ENCODE measurements at places on chromosomes 4 and X.

GRCh38 chr4:186481998-186482790 lies 73.2 kb downstream of the MTNR1A start:
- no peak for DNase-seq

- DNase-seq, result no peak
These were observed 12.3 kb downstream of the MSX1 start for GRCh38 chr4:4871573-4872313.

- no peak for DNase-seq
These were observed 167.2 kb downstream of the STK32B start for GRCh38 chr4:5218376-5219069.

DNA sequence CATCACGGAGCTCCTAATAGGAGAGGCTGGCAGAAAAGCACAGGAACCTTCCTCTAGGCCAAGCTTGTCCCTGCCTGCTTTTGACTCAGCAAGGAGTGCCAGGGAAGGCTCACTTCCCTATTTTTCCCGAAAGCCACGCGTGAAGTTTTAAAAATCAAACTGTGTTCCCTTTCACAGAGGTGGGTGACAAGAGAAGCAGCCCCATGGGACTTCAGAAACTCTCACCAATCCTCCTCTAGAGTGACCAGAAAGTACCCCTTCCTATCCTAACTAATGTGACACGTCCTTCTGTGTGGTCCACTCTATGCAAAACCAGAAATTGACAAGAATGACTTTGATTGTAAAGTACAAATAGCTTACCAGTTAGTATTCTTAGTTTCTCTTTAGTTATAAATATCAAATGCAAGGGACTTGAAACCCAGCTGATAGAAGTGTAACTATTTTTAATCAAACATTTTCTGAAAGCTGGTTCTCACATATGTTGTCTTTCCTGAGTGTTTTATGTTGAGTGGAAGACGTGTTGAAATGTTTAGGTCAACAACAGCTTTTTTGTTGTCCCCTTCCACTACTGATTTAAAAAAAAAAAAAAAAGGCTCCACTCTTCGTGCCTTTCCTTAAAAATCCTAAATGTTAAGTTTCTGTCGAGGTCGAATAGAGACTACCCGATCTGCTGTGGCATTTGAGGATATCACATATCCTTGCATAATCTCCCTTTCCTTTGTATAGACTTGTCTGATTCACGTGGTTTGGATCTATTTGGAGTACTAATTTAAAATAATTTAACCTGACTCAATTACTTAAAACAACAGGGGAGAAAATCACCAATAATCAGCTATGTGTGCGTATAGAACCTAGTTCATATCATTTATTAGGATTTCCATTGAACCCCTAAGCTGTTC lies 42.1 kb downstream of the NFKB1 start:
- no peak for DNase-seq

GRCh38 chrX:43862434-43862833 lies 19.8 kb downstream of the MAOB start:
- no peak for DNase-seq

GRCh38 chr4:140720387-140721304 lies 35.5 kb downstream of the TBC1D9 start:
- no peak for DNase-seq

GRCh38 chrX:153945956-153946943 lies 1.8 kb upstream of the RENBP start:
- DNase-seq, result no peak

- DNase-seq, result no peak
These were observed 191.2 kb upstream of the LNX1 start for GRCh38 chr4:53782458-53782845.

DNA sequence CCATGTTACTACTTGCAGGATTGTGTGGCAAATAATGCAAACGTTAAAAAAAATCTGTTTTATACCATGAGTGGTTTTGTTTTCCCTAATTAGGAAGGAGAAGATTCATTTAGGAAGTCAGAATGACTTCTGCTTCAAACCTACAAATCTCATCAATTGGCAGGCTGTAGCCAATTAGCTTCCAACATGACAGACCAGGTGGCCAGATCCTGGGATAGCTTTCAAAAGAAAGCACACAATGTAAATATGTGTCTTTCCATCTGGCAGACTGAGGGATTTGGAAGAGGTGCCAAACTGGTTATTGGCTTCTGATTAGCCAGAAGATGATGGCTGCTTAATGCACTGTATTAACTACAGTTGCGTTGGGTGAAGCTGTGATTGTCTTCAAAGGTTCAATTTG lies 432.8 kb downstream of the ANKRD50 start:
- DNase-seq, result no peak

GRCh38 chr4:47221721-47222120 lies 190.4 kb downstream of the GABRB1 start:
- DNase-seq, result no peak

DNA sequence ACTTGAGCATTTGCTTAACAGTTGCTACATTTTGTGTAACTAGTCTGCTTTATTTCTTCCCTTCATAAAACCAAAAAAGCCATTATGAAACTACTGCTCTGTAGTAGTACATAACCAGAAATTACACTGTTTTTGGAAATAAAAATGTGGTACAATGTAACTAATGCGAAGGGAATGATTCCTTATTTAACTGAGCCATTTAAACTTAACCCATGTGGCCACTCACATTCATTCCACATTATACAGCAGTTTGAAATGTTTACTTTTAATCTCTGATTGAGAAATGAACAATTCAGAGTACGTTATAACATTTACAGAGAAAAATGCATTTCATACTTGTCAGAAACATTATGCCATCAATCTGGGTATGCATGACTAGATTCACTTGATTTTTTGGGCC lies 94.2 kb downstream of the NYX start:
- no peak for DNase-seq

DNA sequence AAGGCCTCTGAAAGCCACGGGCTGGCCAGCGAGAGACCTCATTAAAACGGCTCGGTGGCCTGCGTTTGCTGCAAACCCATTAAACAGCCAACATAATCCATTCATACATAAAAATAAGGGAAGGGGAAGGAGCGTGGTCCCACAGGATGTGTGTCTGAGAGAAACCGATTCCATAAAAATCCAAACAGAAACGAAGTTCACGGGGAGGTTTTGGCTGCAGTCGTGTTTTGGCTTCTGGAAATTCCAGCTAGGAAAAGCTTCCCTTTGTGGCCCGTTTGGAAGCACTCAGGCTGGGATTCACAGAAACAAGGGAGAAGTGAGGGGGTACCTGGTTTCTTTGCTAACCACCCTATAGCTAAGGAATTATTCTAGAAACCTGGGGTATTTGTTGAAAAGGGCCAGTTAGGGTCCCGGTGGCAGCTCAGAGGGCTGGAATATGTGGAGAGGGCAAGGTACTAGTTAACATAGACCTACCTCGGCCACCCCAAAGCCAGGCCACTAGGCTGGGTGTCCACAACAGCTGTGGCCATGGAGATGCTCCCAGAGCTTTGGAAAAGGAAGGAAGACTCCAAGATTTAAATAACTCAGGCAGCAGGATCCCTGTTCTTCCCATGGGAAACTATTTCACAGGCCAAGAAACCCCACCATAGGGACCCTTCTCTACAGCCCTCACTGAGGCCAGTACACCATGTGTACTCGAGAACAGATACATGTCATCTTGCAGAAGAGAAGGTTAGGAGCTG lies 166.8 kb downstream of the BCOR start:
- no peak for DNase-seq

DNA sequence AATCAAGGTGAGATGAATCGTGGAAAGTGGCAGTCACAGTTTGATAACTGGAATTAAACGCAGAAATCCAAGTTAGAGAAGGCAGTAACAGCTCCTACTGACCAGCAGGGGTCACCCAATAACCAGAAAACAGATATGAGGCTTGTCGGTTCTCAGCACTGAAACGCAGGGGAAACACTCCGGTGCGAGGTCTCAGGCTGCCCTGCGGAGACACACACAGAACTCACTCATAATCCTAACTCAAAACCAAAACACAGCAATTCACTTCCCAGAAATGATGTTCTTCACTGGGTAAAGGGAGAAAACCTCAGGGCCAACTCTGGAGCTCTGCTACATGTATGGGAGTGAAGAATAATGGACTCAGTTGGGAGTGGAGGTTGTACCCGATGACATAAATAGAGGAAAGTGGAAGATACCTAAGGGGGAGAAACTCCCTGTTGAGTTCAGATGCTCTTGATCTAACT lies 384.4 kb downstream of the RAPGEF2 start:
- peak; percentile 11 for DNase-seq

DNA sequence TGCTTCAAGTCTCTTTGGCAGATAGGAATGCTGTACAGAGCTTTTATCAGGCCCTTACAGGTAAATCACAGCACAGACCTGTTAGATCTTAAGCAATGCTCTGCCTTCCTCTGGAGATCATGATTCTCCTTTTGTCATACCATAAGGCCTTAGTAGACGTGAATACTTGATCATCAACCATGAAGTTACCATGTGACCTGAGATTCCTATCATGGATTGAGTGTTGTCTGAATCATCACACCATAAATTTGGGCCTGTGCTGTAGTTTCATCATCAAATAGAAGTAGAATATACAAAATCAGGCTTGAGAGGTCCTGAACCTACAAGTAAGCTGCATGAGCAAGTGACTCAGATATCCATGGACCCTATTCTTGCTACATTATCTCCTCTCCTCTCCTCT lies 466.8 kb upstream of the INTU start:
- DNase-seq, result no peak

DNA sequence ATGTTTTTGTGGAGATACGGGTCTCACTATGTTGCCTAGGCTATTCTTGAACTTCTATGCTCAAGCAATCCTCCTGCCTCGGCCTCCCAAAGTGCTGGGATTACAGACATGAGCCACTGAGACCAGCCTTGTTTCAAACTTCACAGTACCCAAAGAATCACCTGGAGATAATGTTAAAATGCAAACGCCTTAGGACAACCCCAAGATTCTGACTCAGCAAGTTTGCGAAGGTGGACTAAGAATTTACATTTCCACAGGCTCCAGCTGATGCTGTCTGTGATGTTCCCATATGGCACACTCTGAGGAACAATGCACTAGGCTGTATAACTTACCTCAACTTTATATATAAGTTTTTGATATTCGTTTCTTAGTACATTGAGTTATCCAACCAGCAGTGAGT lies 984 bp upstream of the STATH start:
- no peak for DNase-seq

DNA sequence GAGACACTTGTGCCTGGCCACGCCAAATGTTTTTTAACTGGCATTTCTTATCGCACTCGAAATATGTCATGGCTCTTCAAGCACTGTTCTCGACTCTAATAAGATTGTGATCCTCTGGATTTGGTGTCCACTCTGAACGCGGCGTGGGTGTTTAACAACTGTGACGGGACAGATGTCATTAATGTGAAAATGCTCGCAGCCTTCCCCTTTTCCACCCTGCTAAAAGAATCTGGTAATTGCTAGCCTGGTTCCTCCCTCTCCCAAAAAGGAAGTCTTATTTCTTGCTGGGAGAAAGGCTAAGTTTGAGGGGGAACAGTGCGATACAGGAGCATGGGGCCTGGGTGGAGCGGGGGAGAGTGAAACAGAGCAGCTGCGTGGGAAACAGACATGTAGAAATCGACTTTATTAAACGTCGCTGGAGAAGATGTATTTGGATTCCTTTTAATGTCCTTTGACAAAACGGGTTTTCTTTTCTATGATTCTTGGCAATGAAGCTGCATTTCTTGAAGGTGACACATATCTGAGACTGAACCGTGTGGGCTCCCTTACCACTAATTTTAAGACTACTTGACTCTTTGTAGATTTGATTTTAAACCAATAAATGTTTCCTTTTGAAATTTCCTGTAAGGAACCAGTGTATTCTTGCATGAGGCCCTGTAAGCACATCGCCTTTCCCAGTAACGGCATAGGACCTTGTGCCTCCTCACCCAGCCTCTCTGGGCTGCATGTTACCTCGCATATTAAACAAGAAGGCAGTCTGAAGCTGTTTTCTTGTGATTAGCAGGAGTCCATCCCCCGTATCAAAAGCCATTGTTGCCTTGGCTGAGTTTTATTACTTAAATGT lies 17.8 kb downstream of the TBC1D1 start:
- DNase-seq, result no peak

GRCh38 chr4:90375081-90375480 lies 247.9 kb downstream of the CCSER1 start:
- DNase-seq, result no peak

DNA sequence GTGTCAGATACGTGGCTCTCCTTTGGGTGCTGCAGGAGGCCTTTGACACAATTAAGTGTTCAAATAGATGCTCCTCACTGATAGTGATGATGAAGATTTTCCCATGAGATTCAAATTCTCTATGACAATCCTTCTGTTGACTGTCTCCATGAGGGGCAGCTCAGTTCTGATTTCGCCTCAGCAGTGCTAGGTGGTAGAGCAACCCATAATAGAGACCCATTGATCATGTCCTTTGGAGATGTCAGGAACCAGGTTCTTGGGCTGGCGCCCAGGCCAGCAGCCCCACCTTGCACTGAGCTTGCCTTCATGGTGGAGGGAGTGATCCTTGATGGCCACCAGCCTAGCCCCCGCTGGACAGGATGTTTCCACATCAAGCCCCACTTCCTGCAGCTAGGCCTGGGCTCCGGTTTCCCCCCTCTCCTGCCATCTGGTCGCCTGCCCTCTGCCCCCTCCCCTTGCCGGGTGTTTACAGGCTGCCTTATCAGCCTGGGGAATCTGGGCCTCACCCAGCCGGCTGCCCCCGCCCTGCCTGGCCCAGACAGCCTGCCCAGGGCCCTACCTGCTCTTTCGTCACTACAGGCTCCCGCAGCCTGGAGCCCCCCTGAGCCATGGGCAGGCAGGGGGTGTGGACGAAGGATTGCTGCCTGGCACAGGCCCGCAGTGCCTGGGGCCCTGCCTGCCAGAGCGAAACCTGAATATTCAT lies 12.6 kb downstream of the ELF4 start:
- DNase-seq, result no peak

DNA sequence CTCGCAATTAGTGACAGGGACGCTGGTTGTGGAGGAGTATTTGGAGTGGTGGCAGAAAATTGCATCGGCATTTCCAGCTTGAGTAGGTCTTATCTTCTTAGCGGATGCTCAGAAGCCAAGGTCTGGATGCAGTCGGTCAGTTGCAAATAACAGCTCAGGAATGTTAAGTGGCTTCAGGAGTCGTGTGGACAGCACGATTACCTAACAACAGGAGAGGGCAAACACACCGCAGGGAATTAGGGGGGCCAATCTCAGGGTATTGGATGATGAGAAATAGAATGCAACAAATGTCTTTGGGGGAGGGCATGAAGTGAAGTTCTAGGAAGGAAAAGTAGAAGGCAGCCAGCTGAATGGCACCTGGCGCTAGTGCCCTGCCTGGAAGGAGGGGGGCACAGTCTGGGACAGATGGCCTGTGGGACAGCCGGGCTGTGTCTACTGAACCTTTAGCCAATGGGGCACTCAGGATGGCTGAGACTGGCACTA lies 11.8 kb downstream of the RASL11B start:
- no peak for DNase-seq

Measured in activated CD4-positive, alpha-beta T cell treated with anti-CD3 and anti-CD28 coated beads, Interleukin-2, amount 50 U/mL, for 24 hours (primary cell).